ENCODE measurements at places on chromosomes 2 and 18.

GRCh38 chr2:41698678-41699422 is 349.0 kb upstream of the PKDCC start:
- DNase-seq, result peak; percentile 47

GRCh38 chr2:202519453-202519852 is 115.3 kb upstream of the FAM117B start:
- DNase-seq, result no peak

DNA sequence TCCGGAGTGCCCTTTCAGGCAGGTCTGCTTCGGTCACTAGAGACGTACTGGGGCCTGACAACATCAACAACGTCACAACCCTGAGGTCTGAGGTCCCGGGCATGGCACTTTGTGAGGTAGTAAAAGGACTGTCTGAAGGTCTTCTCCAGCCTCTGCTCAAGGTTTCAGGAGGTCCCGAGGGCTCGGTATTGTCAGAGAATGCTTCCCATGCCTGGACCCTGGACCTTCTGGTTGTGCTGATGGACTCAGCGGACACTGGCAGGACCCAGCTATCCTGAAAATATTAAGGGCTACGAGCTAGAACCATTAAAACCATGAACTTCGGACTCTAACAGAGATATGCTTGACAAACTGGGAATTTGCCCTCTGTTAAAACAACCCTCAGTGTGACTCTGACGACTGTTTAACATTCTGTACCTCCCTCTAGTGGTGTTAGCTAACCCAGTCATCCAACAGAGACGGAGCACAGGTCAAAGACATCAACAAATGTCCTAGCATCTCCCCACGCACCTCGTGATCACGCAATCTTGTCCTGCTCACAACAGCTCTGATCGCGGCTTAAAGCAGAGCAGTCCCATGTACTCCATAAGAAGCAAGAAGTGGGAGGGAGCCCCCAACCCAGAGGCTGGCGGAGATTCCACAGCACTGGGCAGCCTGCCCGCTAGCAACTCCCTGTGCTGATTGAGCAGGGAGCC is 96.5 kb downstream of the CCDC93 start:
- no peak for DNase-seq

GRCh38 chr2:160168878-160169277 is 31.2 kb downstream of the ITGB6 start:
- no peak for DNase-seq
